Activated T-helper 1 cell treated with anti-CD3 and anti-CD28 coated beads, Interleukin-12 subunit alpha, Interleukin-12 subunit beta, Interleukin-2, Interleukin-4 antibody, amounts not matched to agents 30 ng/mL and 10 ng/mL and 1 ng/mL, durations not matched to agents 14 hours and 24 hours and 36 hours (primary cell): ENCODE measurements at places on chromosomes 2 and 18.
A peak's percentile ranks its signal among the peaks of the same experiment; 100 is the strongest.

GRCh38 chr18:47120428-47120827 is 29.9 kb downstream of the HDHD2 start:
- no peak for DNase-seq
- no peak overlapping the region for H3K4me3 ChIP-seq
- peak overlapping the region; percentile 26 for H3K27ac ChIP-seq
- peaks cover 26% of the 10 kb centered on the region for H3K36me3 ChIP-seq
- no peaks in the 10 kb centered on the region for H3K27me3 ChIP-seq

GRCh38 chr2:23745068-23745725 is 181.7 kb downstream of the ATAD2B start:
- no peak overlapping the region for H3K27ac ChIP-seq
- H3K4me1 ChIP-seq: no peaks in the 10 kb centered on the region
- no peaks in the 10 kb centered on the region for H3K27me3 ChIP-seq
- H3K36me3 ChIP-seq: peaks cover 5% of the 10 kb centered on the region
- no peak overlapping the region for H3K4me3 ChIP-seq

- no peaks in the 10 kb centered on the region for H3K27me3 ChIP-seq
- no peak overlapping the region for H3K4me3 ChIP-seq
- H3K36me3 ChIP-seq: peaks cover 5% of the 10 kb centered on the region
- no peak for DNase-seq
- no peak overlapping the region for H3K27ac ChIP-seq
These were observed 164.5 kb downstream of the LCLAT1 start for GRCh38 chr2:30611583-30611982.

GRCh38 chr2:74201596-74201995 is 3.2 kb downstream of the MTHFD2 start:
- peaks cover 89% of the 10 kb centered on the region for H3K4me1 ChIP-seq
- H3K36me3 ChIP-seq: peaks cover 57% of the 10 kb centered on the region
- H3K4me3 ChIP-seq: peak overlapping the region; percentile 98
- H3K27ac ChIP-seq: peak overlapping the region; percentile 79

GRCh38 chr18:77069931-77070330 is 62.7 kb downstream of the MBP start:
- peak overlapping the region; percentile 48 for H3K4me3 ChIP-seq
- no peaks in the 10 kb centered on the region for H3K27me3 ChIP-seq
- H3K4me1 ChIP-seq: peaks cover 99% of the 10 kb centered on the region
- no peak for DNase-seq
- H3K36me3 ChIP-seq: peaks cover 39% of the 10 kb centered on the region

DNA sequence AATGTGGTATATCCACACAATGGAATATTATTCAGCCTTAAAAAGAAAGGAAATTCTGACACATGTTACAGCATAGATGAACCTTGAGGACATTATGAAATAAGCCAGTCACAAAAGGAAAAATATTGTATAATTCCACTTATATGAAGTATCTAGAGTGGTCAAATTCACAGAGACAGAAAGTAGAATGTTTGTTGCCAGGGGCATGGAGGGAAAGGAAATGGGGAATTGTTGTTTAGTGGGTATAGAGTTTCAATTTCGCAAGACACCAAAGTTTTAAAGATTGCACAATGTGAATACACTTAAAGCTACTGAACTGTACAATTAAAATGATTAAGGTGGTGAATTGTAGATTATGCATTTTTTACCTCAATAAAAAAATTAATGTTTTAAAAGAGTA is 92.9 kb downstream of the TXNL1 start:
- peaks cover 5% of the 10 kb centered on the region for H3K27me3 ChIP-seq
- no peaks in the 10 kb centered on the region for H3K4me1 ChIP-seq
- no peaks in the 10 kb centered on the region for H3K36me3 ChIP-seq
- no peak overlapping the region for H3K4me3 ChIP-seq

DNA sequence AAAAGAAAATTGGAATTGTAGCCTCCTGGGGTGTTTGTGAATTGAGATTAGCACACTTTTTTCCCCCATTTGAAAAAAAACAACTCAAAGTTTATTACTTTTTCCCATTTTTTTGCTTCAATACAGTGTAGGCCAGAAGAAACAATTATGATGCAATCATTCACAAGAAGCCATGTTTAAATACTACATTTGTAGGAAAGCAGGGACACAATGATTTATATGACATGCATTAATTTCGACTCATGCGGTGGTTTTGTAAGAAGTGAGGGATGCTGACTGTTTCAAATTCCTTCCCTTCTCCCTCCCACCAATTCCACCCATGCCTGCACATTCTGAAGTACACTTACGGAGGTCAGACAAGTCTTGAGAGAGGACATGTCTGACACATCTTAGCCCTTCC is 774.2 kb upstream of the FSHR start:
- DNase-seq: no peak
- H3K4me1 ChIP-seq: no peaks in the 10 kb centered on the region
- H3K27me3 ChIP-seq: no peaks in the 10 kb centered on the region
- no peaks in the 10 kb centered on the region for H3K36me3 ChIP-seq
- no peak overlapping the region for H3K27ac ChIP-seq
- no peak overlapping the region for H3K4me3 ChIP-seq

DNA sequence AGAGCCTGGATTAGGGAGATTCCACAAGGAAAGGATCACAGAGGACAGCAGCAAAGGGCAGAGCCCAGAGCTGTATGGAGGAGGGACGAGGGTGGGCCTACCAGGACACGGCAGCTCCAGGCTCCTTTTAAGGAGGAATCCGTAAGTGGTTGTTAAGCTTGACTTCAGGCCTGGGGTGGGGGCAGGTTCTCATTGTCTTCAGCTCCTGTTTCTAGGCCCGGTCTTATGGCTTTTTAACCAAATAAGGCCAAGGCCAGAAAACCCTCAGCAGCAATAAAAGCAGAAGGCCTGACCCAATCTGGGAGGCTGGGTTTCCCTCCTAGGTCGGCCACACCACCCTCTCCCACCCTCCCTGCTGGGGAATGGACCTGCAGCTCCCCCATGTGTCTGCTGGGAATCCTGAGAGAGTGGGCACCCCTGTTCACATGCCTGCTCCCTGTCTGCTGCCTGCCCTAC is 111.2 kb downstream of the PLB1 start:
- H3K27me3 ChIP-seq: no peaks in the 10 kb centered on the region
- DNase-seq: no peak
- no peak overlapping the region for H3K27ac ChIP-seq

DNA sequence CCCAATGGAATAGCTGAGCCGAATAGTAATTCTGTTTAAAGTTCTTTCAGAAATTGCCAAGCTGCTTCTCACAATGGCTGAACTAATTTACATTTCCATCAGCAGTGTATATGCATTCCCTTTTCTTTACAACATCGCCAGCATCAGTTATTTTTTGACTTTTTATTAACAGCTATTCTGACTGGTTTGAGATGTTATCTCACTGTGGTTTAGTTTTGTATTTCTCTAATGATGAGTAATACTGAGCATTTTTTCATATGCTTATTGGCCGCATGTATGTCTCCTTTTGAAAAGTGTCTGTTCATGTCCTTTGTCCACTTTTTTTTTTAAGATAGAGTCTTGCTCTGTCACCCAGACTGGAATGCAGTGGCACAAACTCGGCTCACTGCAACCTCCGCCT is 100.7 kb downstream of the C2orf74 start:
- H3K27me3 ChIP-seq: no peaks in the 10 kb centered on the region
- H3K36me3 ChIP-seq: peaks cover 34% of the 10 kb centered on the region
- no peak overlapping the region for H3K27ac ChIP-seq
- DNase-seq: no peak
- no peak overlapping the region for H3K4me3 ChIP-seq
- no peaks in the 10 kb centered on the region for H3K4me1 ChIP-seq

GRCh38 chr2:208297961-208298360 is 31.9 kb downstream of the PIKFYVE start:
- H3K27me3 ChIP-seq: no peaks in the 10 kb centered on the region
- H3K36me3 ChIP-seq: peaks cover 40% of the 10 kb centered on the region
- DNase-seq: no peak

GRCh38 chr2:238422285-238422684 is 4.4 kb upstream of the ASB1 start:
- no peaks in the 10 kb centered on the region for H3K27me3 ChIP-seq
- DNase-seq: no peak
- no peak overlapping the region for H3K27ac ChIP-seq
- peaks cover 5% of the 10 kb centered on the region for H3K4me1 ChIP-seq
- H3K4me3 ChIP-seq: no peak overlapping the region

DNA sequence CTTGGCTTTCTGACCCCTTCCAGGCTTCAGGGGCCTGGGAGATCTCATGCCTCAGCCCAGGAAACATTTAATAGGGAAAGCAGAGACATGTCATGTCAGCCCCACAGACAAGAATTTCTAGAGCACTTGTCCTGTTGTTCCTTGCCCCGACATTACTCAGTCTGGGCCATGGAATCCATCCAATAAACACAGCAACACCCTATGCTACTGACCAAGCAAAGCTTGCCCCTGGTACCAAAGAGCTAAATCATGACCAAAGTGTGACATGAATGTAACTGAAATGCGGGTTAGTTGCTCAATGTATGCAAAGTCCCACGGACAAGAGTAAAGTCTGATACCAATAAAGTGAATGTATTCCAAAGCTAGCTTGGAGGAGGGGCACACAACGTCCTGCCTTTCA is 35.1 kb downstream of the EHD3 start:
- H3K4me3 ChIP-seq: no peak overlapping the region
- H3K27ac ChIP-seq: no peak overlapping the region
- DNase-seq: no peak
- no peaks in the 10 kb centered on the region for H3K4me1 ChIP-seq
- peaks cover 2% of the 10 kb centered on the region for H3K27me3 ChIP-seq

DNA sequence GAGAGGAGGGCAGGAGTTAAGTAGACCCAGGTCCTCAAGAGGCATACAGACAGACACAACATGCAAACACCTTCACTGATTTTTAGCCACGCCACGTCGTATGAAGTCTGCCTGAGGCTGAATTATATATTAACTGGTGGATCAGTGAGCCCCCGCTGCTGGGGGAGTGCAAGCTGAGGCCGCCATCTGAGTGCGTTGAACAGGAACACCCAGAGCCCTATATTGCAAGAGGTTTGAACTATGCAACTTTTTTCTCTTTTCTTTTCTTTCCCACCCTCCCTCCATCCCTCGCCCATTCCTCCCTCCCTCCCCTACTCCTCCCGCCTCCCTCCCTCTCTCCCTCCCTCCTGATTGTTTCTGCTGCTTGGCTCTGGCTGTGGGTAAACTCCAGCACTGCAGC is 30.2 kb downstream of the SETBP1 start:
- H3K27ac ChIP-seq: no peak overlapping the region
- H3K4me3 ChIP-seq: no peak overlapping the region
- H3K36me3 ChIP-seq: peaks cover 49% of the 10 kb centered on the region
- H3K27me3 ChIP-seq: peaks cover 12% of the 10 kb centered on the region
- DNase-seq: no peak
- peaks cover 47% of the 10 kb centered on the region for H3K4me1 ChIP-seq

GRCh38 chr2:44075541-44075940 is 79.8 kb upstream of the LRPPRC start:
- no peaks in the 10 kb centered on the region for H3K27me3 ChIP-seq
- DNase-seq: no peak
- H3K36me3 ChIP-seq: no peaks in the 10 kb centered on the region
- no peak overlapping the region for H3K27ac ChIP-seq

DNA sequence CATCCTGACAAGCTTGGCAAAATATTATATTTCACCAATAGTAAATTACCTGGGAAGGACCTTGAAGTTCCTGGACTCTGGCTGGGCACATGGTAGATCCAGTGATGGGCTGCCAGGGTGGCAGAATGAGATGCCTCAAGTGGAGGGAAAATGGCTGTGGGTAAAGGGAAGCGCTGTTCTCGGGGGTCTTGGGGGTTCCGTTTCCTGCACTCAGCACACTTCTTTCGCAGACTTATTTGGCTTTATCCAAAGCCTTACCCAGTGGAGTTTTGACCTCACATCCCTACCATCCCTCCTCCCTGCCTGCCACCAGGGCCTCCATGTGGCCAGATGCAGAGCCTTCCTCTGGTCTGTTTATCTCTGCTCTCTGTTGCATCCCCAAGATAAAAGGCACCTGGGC is 654.9 kb upstream of the HS6ST1 start:
- H3K4me1 ChIP-seq: peaks cover 5% of the 10 kb centered on the region
- DNase-seq: no peak

GRCh38 chr2:114421781-114422180 is 20.7 kb upstream of the DPP10 start:
- H3K4me3 ChIP-seq: no peak overlapping the region
- H3K27ac ChIP-seq: no peak overlapping the region
- no peaks in the 10 kb centered on the region for H3K4me1 ChIP-seq
- DNase-seq: no peak

- H3K27ac ChIP-seq: no peak overlapping the region
- no peak overlapping the region for H3K4me3 ChIP-seq
These were observed 2.9 kb downstream of the STON1 start for GRCh38 chr2:48532824-48533223.

GRCh38 chr18:79458131-79458838 is 62.6 kb downstream of the NFATC1 start:
- H3K36me3 ChIP-seq: peaks cover 12% of the 10 kb centered on the region
- no peak overlapping the region for H3K4me3 ChIP-seq

DNA sequence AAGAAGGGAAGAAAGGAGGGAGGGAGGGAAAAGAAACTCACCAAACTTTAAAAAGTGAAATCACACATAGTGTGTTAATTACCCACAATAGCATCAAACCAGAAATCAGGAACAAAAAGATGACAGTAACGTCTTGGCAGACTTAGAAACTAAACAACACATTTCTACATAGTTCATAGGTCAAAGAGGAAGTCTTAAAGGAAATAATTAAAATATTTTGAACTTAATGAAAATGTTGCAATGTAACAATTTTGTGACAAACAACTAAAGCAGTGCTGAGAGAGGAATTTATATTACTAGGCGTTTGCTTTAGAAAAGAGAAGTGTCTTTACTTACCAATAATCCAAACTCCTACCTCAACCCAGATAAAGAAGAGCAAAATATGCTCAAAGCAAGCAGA is 505.0 kb upstream of the ID2 start:
- no peak overlapping the region for H3K27ac ChIP-seq
- H3K4me3 ChIP-seq: no peak overlapping the region
- H3K36me3 ChIP-seq: peaks cover 2% of the 10 kb centered on the region
- H3K27me3 ChIP-seq: peaks cover 10% of the 10 kb centered on the region

GRCh38 chr2:204871231-204871953 is 326.1 kb downstream of the PARD3B start:
- peaks cover 8% of the 10 kb centered on the region for H3K36me3 ChIP-seq
- no peak for DNase-seq
- H3K4me1 ChIP-seq: peaks cover 36% of the 10 kb centered on the region
- no peak overlapping the region for H3K27ac ChIP-seq
